ENCODE measurements at places on chromosomes 6 and 20.

DNA sequence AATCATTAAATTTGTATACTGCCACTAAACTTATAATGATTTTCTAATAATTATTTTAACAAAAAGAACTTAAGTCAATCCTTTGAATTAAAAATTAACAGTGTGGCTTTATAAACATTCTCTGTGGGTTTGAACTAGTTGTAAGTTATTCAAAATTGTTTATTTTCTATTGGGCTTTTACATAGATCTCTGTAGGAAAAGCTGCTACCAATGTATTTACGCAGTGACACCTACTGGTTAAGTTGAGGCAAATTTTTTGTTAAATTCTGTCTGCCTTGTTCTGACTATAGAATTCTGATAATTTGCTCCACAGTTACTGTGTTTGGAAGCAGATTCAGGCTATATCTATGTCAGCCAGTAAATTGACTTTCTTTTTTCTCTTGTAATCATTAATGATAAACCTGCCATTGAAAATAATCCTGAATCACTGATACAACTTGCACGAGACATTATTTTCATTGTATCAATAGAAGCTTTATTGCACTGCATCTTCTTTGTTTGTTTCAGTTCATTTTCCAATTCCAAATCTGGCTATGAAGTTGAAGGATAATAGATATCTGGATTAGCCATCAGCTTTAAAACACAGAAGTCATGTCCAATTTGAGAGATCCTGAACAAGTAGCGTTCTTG is 66.0 kb upstream of the UTRN start:
- DNase-seq, result no peak

DNA sequence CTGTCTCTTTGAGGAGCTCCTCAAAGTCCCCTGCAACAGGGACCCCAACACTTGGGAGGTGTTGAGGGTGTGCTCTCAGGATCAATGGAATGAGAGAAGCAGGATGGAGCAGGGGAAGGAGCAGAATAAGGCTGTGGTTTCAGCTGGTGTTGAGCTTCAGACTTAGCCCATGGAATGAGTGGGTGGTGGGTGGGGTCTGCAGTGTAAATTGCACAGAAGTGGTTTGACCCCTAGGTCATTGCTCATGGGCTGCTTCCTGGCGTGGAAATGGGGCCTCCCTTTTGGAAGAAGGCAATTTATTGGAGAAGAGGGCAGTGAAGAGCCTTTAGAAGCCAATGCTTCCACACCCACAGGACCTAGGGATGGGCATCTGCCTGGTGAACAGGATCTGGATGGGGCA is 37.0 kb upstream of the KCNG1 start:
- no peak for DNase-seq

- DNase-seq, result peak; percentile 60
Measured at GRCh38 chr6:53347921-53348370, 804 bp downstream of the ELOVL5 start.

DNA sequence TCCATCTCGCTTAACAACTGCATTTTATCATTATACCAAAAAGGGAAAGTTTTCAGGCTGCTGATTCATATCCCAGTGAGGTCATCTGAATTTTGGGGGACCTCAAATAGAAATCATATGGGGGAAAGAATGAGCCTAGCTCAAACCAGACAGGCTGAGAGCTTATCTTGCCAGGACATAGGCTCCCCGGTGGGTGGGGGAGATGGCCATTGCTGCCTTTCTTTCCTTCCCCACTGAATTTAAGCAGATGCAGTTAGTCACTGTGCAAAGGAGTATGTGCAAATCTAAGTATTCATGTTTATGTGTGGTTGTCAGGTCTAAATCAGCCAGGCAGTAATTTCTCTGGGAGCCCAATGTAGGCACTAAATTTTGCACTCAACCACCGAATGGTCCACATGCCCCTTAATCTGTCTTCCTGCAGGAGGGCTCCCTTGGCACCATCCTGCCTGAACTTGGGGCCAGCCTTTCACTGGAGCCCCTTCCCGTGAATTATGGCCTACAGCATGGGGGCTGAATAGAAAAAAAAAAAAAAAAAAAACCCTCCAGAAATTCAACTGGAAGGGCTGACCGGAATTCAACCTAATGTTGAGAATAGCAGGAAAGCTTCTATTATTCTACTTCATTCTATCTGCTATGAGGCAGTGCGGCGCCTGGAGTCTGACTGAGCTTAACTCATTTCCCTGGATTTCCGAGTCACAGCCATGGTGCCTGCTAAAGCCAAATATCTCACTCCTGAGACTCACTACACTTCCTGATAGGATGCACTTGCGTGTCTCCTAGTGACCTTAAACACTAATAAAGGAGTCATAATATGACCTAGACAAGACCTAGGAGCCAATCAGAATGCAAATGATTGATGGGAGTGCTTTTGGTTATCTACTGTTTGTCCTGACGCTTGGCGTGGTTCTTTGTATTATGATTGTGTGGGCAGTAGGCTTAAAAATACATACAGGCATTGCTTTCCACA is 161.5 kb upstream of the HEY2 start:
- no peak for DNase-seq

- DNase-seq, result no peak
Measured at GRCh38 chr6:128057946-128058345, 157.1 kb upstream of the THEMIS start.

- no peak for DNase-seq
Measured at GRCh38 chr6:46289898-46290297, 119.1 kb upstream of the ENPP5 start.

DNA sequence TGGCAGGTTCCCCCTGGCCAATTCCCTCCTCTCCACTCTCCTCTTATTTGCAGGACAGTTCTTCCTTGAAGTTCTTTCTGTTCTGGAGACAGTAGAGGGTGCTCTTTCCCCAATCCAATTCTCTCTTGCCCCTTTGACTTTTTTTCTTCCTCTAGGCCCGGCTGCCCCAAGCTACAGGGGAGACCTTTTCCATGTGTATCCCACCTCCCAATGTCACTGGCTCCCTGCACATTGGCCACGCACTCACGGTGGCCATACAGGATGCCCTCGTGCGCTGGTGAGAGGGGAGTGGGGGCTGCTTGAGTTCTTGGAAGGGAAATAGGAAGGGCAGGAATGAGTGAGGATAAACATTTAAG is 1.5 kb downstream of the VARS2 start:
- no peak for DNase-seq

DNA sequence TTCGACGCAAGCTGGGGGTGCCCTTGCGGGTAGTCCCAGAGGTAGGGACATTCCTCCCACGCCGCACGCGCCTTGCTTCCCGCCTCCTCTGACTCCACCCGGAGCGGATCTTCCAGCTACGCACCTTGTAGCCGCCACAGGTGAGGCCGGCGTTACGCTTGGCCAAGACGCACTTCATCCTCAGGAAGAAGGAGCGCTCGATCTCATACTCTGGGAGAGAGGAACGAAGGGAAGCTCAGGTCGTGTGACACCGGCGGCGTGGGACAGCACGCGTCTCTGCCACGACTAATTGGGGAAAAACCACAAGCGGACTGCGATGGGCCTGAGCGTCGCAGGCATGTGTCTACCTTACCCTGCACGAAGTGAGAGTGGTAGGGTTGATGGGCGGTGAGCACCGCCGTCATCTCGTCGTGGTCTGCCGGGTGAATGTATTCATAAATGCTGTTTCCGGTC is 15.5 kb downstream of the SIM1 start:
- no peak for DNase-seq

DNA sequence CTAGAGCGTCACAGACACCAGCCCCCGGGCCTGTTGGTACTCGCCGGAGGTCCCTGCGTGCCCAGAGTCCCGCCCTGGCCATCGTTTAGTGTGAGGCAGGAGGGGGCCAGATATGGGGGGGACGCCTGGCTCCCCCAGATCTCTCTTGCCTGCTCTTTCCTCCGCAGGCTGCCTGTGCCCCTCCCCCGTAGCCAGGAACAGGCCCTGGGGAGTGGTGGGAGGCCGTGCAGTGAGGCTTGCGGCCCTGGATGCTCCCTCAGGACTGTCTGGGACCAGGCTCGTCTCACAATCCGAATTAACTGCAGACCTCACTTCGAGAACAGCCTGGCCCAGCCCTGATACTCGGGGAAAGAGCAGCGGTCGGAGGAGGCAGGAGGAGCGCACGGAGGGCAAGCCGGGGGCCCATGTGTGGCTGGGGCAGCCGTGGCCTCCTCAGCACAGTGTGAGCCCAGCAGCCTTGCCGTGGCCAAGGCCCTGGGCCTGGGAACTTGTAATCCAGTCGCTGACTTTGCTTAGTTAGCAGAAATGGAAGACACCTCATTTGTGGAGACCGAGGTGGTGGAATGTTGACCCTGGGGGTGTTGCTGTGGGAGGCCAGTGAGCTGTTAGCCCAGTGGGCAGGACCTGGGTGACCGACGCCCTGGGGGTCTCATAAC is 28.7 kb downstream of the FRMD1 start:
- DNase-seq, result no peak

GRCh38 chr6:31791324-31792089 is 4.0 kb downstream of the VARS1 start:
- DNase-seq, result peak; percentile 44

DNA sequence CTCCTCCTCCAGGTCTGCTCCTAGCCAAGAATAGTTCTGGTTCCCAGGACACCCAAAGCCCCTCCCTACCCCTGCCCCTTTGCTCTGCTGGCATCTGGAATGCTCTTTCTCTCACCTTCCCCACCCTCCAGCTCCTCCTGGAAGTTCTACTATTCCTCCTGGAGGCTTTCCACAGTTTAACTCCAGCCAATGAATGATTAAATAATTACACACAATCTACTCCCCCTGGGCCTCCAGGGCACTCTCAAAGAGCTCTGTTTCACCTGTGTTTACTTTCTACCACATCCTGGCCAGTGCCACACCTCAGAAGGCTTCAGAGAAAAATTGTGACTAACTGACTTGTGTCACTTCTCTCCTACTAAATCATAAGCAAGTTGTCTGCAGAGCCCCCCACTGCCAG is 36.2 kb downstream of the GCM1 start:
- no peak for DNase-seq

DNA sequence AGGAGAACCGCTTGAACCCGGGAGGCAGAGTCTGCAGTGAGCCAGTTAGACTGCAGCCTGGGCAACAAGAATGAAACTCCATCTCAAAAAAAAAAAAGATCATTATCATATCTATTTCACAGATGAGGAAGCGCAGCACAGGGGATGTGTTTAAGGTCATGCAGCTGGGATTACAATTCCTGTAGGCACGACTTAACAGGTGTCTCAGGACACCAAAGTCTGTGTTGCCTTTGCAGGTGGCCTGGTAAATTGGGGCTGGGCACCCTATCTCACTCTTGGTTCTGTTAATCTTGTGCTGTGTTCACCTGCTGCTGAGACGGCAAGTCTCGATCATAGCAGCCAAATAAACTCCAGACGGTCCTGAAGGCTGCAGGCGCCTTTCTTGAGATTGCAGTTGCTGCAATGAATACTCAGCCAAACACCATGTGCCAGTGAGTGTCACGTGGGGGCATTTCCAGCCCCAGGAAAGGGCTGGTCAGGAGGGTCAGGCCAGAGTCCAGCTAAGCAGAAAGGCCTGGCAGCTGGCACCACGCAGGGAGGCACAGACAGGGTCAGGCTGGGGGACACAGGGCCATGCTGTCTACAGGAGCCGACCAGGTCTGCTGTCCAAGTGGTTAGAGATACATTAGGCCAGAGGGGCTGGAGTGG is 55.8 kb downstream of the FGD2 start:
- DNase-seq, result no peak

GRCh38 chr6:90494067-90494780 is 92.6 kb downstream of the MAP3K7 start:
- DNase-seq, result no peak

GRCh38 chr6:83479389-83479788 is 32.9 kb upstream of the PRSS35 start:
- no peak for DNase-seq

DNA sequence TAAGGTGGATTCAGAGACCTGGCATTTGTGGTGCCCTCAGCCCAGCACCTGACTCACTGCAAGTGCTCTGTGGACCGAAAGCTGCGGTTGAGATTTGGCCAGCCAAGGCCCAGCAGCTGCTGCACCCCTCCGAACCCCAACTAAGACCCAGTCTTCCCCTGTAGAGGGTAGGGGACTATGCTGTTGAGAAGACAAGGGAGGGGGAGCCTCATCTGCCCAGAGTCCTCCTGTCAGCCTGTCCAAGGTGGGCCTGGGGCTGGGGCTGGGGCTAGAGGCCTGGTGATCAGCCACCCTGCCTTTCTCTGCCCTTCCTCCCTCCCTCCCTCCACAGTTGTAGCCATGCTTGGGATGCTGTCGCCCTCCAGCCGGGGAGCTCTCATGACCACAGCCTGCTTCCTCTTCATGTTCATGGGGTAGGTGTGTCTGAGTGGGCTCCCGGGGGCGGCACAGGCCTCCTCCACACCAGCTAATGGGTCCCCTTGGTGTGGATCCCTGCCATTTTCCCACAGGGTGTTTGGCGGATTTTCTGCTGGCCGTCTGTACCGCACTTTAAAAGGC is 40.9 kb downstream of the TM9SF4 start:
- DNase-seq, result no peak

DNA sequence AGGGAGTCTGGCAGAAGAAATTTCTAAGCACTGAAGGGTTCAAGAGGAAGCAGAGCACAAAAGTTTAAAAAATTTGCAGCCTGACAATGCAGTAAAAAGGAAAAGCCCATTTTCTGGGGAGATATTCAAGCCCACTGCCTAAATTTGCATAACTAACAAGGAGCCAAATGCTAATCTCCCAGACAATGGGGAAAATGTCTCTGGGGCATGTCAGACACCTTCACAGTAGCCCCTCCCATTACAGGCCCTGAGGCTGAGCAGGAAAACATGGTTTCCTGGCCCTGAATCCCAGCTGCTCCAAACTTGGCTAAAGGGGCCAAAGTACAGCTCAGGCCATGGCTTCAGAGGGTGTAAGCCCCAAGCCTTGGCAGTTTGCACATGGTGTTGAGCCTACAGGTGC is 908.5 kb upstream of the MANEA start:
- DNase-seq, result no peak

- DNase-seq, result no peak
Measured at GRCh38 chr6:99645986-99646385, 39.4 kb downstream of the PRDM13 start.

DNA sequence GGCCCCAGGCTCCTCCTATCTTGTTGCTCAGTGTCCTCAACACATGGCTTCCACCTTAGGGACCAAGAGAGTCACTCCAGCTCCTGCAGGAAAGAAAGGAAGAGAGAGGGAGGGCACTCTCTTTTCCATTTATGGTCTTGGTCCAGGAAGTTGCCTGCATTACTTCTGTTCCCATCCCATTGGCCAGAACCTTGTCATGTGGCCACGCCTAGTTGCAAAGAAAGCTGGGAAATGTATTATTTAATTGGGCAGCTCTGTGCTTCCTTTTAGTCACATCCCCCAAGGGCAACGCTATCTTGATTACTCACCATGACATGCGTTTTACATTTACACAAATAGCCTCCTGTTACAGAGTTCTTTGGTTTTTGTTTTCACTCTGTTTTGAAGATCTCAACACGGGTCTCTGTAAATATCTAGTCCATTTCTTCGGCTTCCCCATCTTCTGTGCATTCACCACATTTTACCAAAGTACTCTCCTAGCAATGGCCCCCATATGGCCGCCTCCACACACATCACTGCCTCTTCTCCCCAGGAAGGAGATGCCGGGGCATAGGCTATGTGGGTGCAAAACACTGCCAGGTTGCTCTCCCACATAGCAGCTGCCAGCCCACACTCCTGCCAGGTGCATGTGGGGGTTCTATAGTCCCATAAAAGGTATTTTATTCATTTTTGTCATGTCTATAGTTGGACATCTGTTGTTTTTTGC is 35.7 kb upstream of the ZMYND8 start:
- no peak for DNase-seq

GRCh38 chr6:156060013-156060412 is 604.4 kb upstream of the NOX3 start:
- DNase-seq, result peak; percentile 3

- no peak for DNase-seq
Measured at GRCh38 chr6:110246900-110247546, 66.8 kb downstream of the CDC40 start.

- no peak for DNase-seq
Measured at GRCh38 chr6:64803470-64804166, 903.4 kb downstream of the EYS start.

- no peak for DNase-seq
Measured at GRCh38 chr6:34974249-34974642, 85.2 kb downstream of the ANKS1A start.

Data from activated naive CD8-positive, alpha-beta T cell treated with anti-CD3 and anti-CD28 coated beads for 36 hours (primary cell).